ENCODE measurements at places on chromosomes 7 and 10.
A peak's percentile ranks its signal among the peaks of the same experiment; 100 is the strongest.

- DNase-seq, result no peak
Measured at GRCh38 chr7:78377532-78377931, 579.0 kb downstream of the PHTF2 start.

DNA sequence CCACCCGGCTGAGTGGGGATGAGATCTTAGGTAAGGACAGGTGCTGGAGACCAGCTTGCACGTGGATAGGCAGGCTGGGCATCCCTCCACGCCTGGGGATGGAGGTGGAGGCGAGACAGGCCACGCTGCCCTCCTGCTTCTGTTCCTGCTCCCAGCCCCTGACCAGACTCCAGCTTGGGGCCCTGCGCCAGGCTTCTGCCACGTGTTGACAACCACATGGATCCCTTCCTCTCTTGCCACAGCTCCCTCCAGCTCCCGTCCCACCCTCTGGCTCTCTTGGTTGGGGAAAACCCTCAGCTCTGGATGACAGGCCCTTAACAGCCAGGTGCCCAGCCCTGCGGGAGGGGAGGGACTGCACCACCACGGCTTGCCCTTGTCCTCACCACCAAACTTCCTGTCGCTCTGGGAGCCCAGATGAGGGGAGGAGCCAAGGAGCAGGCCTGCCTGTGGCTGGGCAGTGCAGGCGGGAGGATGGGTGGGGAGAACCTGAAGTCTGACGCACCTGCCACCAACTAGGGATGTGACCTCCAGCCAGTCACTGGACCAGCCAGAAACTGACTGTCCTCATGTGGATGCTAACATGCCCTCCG, 36.0 kb downstream of the KCNH2 start:
- peak; percentile 12 for DNase-seq

DNA sequence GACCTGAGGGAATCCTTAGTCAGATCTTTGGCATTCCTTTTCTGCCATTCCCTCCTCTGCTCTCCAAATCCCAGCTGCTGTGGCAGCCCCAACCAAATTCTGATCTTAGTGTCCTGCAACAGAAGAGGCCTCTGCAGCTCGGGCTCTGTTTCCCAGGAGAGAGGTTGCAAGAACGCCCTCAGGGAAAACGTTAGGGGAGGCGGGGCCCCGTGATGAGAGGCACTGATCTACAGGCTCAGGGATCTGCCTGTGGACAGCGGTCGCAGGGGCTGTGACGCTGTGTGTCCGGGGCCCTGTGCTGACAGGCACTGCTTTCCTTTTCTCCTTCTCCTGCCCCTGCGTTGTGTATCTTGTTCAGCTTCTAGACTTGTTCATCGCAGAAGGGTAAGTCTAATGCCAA, 57.3 kb upstream of the DPYSL4 start:
- no peak for DNase-seq

GRCh38 chr7:105672801-105673200, 91.5 kb upstream of the EFCAB10 start:
- no peak for DNase-seq

DNA sequence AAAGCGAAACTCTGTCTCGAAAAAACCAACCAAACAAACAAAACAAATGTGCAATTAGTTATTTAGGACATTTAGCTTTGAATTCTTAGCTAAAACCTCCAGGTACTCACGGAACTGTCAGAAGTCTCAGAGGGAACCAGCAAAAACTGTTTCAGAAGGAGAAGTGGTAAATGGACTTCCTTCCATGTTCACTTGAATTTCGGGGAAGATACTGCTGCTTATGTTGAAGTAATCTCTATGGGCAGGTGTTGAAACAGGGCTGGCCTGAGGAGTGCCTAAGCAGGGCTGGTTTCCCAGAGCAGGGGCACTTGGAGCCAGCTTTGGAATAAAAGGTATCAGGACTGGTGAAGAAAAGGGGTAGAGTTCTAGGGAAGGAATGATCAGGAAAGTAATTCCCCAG, 2.4 kb upstream of the EXOC6 start:
- no peak for DNase-seq

- DNase-seq, result no peak
Measured at GRCh38 chr7:135213831-135214230, 2.5 kb upstream of the WDR91 start.

DNA sequence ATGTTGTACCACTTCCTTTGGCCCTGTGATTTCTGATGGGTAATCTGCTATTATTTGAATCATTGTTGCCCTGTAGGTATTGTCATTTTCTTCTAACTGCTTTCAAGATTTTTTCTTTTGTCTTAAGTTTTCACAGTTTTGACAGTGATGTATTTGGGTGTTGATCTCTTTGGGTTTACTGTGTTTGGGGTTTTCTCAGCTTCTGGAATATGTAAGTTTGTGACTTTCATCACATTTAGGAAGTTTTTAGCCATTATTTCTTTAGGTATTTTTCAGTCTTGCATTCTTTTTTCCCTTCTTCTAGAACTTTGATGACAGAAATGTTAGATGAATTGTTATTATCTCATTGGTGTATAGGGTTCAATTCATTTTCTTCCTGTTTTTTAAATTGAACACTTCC, 23.1 kb upstream of the PON2 start:
- DNase-seq, result no peak

GRCh38 chr10:117167346-117167788, 29.3 kb upstream of the VAX1 start:
- DNase-seq, result no peak

- no peak for DNase-seq
Measured at GRCh38 chr7:15332956-15333355, 228.9 kb downstream of the AGMO start.

DNA sequence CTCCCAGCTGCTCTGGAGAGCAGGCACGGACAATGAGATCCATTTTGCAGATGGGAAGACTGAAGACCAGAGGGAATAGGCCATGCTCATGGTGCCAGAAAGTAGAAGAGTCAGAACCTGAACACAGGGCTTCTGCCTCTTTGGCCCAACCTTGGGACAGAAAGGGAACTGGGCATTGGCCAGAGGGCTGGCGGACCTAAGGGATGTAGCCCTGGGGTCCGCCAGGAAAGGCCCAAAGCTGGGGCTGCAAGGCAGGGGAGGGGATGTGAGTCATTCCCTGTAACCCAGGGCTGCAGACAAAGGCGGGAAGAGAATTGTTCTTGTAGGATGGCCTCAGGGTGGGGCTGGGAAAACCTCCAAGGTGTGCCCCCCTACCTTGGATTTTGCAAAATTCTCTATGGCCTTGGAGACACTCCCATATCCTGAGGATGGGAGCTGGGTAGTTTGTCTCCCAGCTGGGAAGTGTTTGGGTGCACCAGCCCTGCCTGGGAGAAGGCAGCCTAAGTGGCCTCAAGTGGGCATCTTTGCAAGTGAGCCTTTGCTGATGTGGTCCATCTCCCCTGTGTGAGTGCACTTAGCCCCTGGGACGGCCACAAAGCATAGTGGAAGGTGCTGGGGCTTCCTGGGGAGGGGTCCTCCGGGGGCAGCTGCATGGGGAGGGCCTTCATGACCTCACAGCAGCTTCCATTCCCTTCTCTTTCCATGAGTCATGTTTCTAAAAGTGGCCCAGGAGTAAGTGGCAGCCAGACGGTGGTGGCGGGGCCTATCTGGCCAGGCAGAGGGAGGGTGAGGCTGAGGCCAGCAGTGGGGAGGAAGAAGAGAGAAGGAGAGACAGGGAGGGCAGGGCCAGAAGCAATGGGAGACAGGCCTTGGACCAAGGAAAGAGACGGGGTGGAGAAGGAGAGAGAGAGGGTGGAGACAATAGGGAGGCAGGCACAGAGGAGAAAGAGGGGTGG, 9.2 kb downstream of the AQP1 start:
- no peak for DNase-seq

DNA sequence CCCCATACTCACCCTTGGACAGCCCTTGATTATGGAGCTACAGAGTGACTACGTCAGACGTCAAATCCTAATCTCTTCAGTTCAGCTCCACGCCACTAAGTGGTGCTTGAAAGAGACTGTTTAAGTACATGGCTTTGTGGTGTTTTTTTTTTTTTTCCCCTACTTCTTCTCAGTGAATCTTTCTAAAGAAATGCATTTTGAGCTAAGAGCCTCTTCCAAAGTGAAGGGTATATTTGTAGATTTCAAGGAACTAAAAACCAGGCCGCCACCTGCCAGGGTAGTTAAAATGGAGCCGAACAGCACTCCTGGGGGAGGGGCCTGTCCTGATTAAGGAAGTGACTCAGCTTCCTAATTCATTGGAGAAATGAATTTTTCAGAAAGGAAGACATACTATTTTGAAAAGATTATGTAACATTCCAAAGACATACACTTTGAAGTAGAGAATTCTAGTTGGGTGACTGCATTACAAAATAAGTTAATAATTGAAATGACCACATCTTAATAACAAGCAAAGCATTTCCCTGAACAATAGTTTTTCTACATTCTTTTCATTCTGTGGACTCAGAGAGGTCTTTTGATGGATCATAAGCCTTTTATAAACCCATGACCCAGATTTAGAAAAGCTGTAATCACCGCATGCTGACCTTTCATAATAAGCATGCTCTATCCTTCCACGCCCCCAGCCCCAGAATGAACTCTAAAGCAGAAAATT, 20.6 kb upstream of the VPS41 start:
- DNase-seq, result no peak

GRCh38 chr7:130135208-130136205, 65.2 kb downstream of the KLHDC10 start:
- DNase-seq, result no peak

- no peak for DNase-seq
Measured at GRCh38 chr10:88467835-88468485, 115.2 kb downstream of the RNLS start.

DNA sequence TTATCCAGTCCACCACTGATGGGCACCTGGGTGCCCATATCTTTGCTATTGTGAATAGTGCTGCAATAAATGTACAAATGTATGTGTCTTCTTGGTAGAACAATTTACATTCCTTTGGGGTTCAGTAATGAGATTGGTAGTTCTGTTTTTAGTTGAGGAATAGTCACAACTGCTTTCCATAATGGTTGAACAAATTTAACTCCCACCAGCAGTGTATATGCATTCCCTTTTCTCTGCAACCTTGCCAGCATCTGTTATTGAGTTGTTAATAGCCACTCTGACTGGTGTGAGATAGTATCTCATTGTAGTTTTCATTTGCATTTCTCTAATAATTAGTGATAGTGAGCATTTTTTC, 27.8 kb downstream of the COA1 start:
- no peak for DNase-seq

GRCh38 chr10:8485032-8485431, 430.5 kb downstream of the GATA3 start:
- DNase-seq, result no peak

DNA sequence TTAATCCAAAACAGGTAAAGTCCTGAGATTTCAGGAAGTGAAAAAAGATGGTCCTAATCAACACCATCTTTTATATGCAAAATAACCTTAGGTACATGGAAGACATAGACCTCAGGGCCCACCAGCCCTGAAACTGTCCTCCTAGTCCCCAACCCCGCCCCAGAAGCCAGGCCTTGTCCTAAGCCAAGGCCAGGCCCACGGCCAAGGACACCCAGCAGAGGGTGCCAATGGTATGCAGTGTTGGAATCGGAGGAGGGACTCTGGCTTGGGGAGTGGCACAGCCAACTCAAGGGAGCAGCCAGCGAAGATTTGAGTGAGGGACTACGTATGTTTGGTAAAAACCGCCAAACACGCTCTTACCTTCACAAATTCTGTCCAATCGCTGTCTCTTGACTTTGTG, 96.7 kb downstream of the ZRANB1 start:
- DNase-seq, result no peak

DNA sequence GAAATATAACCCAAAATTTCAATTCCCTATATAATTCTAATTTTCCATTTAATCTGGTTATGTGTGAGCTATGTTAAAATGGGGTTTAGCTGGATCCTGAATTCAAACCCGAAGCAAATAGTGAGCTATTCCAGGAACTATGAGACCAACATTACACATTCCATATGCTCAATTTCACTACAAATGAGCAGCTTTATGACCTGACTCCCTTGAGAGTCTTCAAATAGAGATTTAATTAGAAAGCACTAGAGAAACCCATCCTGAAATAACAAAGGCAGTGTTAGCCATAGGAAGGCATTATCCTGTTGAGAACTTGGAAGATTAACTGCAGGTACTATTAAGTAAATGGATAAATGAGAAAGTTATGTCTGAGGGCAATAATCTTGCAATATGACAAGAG, 890.0 kb downstream of the GRM8 start:
- DNase-seq, result no peak

GRCh38 chr10:61136139-61136538, 192.2 kb upstream of the RHOBTB1 start:
- DNase-seq, result no peak

GRCh38 chr7:48046458-48046857, 11.1 kb downstream of the C7orf57 start:
- DNase-seq, result no peak

DNA sequence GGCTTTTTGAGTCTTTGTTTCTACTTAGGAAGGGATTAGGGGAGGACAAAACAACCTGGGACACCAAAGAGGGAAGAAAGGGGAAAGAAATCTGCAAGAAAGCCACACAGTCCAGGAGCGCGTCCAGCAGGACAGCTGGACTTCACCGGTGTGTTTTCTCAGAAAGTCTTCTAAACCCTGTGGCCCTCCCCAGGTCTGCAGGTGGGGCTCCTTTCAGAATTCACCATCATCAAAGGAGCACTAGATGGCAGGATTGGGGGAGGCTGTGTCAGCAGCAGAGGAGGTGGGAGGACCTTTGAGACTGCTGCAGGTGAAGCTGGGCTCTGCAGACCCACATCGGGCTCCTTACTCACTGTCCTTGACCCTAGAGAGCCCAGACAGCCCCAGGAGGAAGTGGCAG, 13.9 kb upstream of the DRGX start:
- no peak for DNase-seq

GRCh38 chr7:157312941-157313340, 23.9 kb upstream of the DNAJB6 start:
- DNase-seq, result no peak

DNA sequence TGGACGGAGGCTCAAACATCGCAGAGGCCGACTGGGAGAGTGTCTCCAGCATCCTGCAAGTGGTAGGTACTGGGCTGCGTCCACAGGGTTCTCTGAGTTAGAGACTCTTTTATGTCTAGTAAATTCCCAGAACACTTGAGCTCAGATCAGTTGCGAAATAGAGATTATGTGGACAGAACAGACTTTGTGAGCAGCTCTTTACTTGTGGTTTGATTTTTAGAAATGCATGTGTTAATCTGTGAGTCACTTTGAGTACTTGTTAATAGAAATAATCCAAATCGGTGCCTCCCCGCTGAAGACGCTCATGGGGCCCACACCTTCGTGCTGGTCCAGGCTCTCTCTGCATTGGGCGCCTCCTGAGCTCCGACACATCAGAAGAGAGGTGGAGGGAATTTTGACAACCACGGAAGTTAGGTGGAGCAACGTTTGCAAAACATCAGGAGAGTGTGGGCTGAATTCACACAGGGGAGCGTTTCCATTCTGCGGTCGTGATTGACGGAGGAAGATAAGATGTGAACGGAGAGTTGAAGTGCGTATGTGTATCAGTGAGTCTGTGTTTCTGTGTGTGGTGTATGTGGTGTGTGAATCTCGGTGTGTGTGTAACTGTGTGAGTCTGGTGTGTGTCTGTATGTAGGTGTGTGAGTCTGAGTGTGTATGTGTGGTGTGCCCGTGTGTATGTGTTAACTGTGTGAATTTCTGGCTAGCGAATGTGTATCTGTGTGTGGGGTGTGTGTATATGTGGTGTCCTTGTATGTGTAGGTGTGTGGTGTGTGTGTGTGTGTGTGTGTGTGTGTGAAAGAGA, 32.1 kb downstream of the PFKP start:
- no peak for DNase-seq

GRCh38 chr10:2938869-2939268, 128.5 kb upstream of the PFKP start:
- no peak for DNase-seq

Measured in stimulated activated CD4-positive, alpha-beta T cell treated with anti-CD3 and anti-CD28 coated beads, TNF-alpha, amount 100 ng/mL, for 1 hour (primary cell).